ENCODE measurements at places on chromosomes 2 and 18. TPM values are rescaled to one million over a fixed set of nuclear protein-coding genes. Genes with fewer than 3 reads are reported as not detected.

The NPAS2 gene
- 1.1 TPM for total RNA-seq

The SPEG gene
- 20.8 TPM for total RNA-seq

The RESP18 gene
- total RNA-seq = not detected

The CGREF1 gene
- total RNA-seq = 0.20 TPM

The FBXO15 gene
- total RNA-seq = 1.3 TPM

The GPAT2 gene
- not detected for total RNA-seq

DNA sequence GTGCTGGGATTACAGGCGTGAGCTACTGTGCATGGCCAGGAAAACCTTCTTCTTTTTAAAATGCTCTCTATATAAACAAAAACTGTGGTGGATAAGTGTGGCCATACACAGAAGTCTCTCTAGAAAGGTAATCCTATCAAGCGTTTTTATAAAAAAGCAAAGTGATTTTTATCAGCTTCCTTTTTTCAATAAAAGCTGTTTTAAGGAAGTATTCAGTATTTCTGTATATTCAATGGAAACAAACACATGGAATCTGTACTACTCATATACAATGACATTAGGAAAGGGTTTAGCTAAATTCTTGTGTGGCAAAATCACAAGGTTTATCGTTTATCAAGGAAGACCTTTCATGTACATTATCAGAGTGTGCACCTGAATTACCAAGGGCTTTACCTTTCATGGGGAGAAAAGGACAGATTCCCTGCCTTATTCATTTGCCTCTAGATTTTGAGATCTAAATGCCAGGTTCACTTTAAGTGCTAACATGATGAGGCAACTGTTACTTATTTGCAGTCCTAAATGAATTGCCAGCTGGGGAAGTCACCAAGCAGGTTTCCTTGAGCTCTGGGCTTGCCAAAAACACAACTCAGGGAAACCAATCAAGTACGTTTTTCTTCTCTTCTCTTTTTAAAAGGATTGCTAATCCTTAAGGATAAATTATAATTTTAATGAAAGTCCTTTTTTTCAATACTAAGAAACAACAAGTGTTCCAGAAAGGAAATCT lies 70.8 kb downstream of the RTN4 start:
- H3K4me1 ChIP-seq = no peaks in the 10 kb centered on the region
- H3K36me3 ChIP-seq = peaks cover 67% of the 10 kb centered on the region
- H3K4me3 ChIP-seq = no peak overlapping the region
- DNase-seq = no peak

- H3K36me3 ChIP-seq = no peaks in the 10 kb centered on the region
- no peak overlapping the region for H3K4me3 ChIP-seq
- DNase-seq = no peak
- peaks cover 47% of the 10 kb centered on the region for H3K27me3 ChIP-seq
- no peak overlapping the region for H3K27ac ChIP-seq
Measured at GRCh38 chr18:63960891-63961290, 9.0 kb upstream of the SERPINB8 start.

DNA sequence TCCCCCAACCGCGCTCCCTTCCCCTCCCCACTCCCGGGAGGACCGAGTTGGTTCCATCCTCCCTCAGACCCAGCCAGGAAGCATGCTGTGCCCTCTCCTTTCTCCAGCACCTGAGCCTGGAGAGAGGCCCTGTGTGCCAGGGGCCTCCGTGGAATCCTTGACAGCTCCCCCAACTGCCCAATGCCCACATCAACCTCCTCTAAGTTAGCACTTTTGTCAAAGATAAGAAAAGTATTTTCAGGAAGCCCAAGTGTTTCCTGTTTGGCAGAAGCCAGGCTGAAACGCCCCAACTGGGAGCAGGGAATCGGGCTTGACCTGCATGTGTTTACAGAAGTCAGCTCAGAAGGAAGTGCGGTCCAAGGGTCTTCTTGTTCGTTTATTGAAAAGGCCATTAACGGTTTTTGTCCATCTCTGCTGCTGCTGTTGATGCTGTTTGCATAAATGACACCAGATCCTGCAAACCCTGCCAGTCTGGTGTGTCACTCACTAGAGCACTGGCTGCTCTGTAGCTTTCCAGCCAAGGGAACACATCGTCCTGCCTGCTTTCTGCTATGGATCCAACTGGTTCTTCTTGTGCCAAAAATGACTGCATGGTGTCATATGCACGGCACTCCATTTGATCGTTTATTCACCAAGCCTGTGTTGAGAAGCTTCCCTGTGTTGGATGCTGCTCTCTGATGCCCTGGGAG lies 35.4 kb upstream of the COL6A3 start:
- no peaks in the 10 kb centered on the region for H3K27me3 ChIP-seq
- H3K4me3 ChIP-seq = no peak overlapping the region
- no peak overlapping the region for H3K27ac ChIP-seq
- H3K36me3 ChIP-seq = no peaks in the 10 kb centered on the region
- H3K4me1 ChIP-seq = no peaks in the 10 kb centered on the region

- no peaks in the 10 kb centered on the region for H3K4me1 ChIP-seq
- H3K27ac ChIP-seq = no peak overlapping the region
- no peak for DNase-seq
- H3K4me3 ChIP-seq = no peak overlapping the region
- no peaks in the 10 kb centered on the region for H3K36me3 ChIP-seq
- H3K27me3 ChIP-seq = no peaks in the 10 kb centered on the region
Measured at GRCh38 chr18:39667905-39668304, 2102.3 kb upstream of the CELF4 start.

- H3K36me3 ChIP-seq = no peaks in the 10 kb centered on the region
- no peaks in the 10 kb centered on the region for H3K27me3 ChIP-seq
- no peak overlapping the region for H3K4me3 ChIP-seq
Measured at GRCh38 chr2:71659868-71660518, 206.6 kb downstream of the DYSF start.

GRCh38 chr2:140797718-140798117 lies 1333.1 kb downstream of the LRP1B start:
- no peaks in the 10 kb centered on the region for H3K4me1 ChIP-seq
- no peak overlapping the region for H3K27ac ChIP-seq
- H3K4me3 ChIP-seq = no peak overlapping the region
- no peak for DNase-seq
- no peaks in the 10 kb centered on the region for H3K36me3 ChIP-seq
